ENCODE measurements at places on chromosomes 2 and 18.

DNA sequence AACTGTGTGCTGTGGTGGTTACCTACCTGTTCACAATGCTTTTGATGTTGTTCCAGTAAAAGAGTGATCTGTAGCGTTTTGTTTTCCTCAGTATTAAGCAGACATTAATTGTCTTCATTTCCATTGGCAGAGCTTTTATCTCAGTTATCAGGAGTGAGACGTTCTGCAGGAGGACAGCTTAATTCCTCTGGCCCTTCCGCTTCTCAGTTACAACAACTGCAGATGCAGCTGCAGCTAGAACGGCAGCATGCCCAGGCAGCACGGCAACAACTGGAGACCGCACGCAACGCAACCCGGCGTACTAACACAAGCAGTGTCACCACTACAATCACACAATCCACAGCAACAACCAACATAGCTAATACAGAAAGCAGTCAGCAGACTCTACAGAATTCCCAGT is 78.3 kb downstream of the KCMF1 start:
- no peak for DNase-seq

DNA sequence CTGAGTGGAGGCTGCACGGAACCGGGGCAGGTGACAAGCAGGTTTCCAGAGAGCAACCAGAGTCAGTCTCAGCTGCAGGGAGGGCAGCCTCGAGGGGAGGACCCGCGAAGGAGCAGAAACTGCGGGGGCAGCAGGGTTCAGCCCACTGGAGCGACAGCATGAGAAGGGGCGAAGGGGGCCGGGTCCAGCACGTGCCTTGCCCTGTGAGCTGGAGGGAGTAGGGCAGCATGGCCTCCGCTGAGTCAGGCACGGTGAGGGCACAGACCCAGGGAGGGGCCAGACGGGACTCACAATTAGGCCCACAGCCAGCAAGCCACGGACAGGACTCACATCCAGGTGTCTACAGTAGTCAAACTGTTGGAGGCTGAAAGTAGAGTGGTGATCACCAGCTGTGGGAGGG is 22.7 kb upstream of the ATP9B start:
- DNase-seq, result no peak

DNA sequence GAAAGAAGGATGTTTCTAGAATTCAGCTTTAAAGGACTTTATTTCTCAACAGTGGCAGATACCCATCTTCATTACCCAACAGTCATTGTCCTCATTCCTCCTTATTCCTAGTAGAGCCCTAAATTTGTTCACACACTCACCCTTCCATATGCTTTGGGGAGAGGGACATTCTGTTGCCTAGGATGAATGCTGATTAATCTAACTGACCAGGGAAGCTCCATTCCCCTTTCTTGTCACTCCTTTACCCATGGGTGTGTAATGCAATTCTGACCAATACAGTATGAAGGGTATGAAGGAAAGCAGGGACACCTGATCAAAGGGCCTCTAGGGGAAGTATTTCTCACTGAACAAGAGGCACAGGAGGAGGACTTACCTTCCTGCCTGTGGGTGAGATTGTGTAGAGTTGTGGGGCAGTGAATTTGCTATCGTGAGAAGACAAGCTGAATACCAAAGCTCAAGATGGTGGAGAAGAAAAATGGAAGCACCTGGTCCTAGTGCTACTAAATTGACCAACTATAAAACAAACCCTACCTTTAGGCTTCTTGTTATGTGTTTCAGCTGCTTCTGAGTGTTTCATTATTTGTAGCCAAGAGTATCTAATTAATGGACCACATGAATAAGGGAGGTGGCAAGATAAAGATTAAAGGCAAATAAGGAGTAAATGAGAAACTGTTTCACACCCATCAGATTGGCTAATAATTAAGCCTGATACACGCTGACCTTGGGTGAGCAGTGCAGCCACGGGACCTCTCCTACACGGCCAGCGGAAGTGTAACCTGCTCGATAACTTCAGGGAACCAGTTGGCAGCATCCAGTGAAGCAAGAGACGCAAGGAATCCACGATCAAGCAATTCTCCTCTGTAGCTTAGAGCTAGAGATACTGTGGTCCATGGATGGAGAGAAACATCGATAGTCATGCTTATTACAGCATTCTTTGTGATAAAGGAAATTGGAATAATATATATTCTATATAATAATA is 202.3 kb downstream of the MYCN start:
- DNase-seq, result no peak

DNA sequence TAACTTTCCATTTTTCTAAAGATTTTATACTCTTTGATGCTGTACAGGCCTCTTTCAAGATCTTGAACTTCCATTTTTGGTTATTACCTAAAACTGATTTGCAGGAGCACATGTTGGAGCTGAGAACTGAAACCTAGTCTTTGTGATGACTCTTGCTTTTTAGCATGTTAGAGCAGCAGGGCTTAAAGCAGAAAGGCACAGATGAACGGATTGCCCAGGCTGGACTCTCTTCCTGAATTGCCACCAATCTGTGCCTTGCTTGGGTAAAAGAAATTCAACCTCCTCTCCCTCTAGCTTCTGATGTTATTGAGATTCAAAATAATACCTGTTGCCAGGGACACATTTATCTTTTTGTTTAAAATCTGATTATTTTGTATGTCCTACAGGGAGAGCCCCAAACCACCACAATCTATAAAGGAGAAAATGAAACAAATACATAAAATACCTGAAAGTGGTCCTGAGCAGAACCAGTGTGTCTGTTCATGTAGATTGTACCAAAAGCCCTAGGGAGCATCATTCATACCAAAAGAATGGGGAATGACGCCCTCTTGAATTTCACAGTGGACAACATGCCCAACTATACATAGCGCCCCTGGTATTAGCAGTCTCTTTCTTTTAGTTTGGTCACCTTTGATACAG is 277.0 kb upstream of the MAP2 start:
- no peak for DNase-seq

GRCh38 chr2:95392730-95393455 is 9.6 kb upstream of the FAHD2A start:
- DNase-seq, result no peak

DNA sequence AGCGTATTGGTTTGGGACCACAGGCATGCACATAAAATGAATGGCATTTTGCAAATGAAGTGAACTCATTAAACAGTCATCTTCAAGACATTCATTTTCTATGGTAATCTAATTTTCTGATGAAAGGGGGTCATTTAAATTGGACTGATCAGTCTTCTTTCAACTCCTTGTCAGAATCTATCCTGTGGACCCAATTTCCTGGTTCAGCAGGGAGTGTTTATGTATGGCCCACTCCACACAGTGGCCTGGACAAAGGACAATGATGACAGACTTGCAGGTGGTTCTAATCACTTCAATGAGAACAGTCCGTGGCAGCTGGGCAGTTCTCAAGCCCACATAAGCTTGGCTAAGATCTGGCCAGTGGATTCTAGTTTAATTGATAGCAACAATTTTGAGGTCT is 448.1 kb downstream of the DCDC2C start:
- DNase-seq, result no peak

DNA sequence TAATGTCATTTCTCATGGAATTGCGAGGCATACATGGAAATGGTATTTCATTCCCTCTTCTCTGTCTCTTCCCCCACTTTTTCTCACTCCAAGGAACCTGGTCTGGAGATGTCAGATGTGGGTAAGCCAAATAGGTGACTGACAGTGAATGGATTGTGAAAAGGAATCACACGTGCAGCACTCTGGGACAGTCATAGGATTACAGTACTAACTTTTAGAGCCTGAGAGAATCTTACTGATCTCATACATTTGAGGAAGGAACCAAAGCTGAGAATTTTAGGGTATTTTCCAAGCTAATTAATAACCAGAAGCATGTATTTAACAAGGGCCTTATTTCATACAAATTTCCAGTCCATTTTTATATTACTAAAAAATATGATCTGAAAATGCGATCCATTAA is 58.1 kb upstream of the ERBB4 start:
- DNase-seq, result no peak

- DNase-seq, result no peak
These were observed 55.6 kb upstream of the FZD5 start for GRCh38 chr2:207825045-207825954.

- no peak for DNase-seq
These were observed 667.0 kb downstream of the TSN start for GRCh38 chr2:122422384-122422991.

DNA sequence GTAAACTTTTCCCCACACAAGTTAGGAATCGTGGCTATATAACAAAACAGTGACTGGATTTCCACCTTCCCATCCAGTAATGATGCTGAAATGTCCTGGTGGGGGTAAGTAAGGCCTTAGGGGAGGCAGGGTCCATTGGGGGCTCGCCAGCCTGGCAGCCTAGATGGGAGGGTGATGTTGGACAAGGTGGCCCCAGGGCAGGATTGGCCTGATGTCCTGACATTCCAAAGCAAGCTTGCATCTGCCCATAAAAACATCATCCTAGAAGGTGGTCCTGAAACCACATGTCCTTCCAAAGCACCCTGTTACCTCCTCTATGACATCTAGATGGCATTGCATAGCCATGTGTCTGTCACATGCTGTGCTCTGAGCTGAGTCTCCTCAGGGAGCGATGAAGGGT is 54.1 kb upstream of the RAB6C start:
- DNase-seq, result no peak

DNA sequence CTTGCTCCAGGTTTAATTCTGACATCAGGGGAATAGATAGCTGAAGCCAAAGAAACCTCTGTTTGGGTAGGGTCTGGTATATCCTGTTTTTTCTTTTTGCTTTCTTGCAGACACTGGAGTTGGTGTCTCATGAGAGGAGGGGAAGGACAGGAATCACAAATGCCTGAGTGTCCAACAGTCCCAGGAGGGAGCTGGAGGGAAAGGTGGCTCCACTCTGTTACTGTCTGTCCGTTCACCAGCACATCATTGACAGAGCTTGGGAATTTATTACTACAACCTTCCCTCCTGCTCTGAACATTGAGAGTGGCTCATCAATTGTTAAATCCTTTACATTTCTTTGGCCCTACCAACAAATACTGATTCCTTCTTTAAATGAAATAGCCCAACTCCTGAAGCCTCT is 152.3 kb upstream of the NOSTRIN start:
- DNase-seq, result no peak

GRCh38 chr18:58698701-58699193 is 27.5 kb downstream of the MALT1 start:
- no peak for DNase-seq

DNA sequence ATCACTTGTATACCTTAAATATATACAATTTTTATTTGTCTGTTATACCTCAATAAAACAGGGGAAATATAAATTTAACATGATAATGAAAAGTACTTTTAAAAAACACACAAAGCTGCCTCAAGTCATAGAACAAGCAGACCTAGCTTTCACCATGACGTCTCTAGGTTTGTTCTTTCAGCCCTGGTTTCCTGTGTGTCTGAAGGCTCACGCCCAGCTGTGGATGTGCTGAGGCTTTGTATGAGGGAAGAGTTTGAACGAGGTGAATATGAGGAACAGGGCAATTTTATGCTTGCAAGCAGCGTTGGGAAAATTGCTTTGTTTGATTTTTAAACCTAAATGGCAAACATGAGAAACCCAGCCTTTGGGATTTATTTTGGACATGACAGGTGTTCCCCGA is 15.3 kb downstream of the SH3RF3 start:
- DNase-seq, result no peak

- no peak for DNase-seq
These were observed 31.4 kb upstream of the KCMF1 start for GRCh38 chr2:84939426-84940087.

DNA sequence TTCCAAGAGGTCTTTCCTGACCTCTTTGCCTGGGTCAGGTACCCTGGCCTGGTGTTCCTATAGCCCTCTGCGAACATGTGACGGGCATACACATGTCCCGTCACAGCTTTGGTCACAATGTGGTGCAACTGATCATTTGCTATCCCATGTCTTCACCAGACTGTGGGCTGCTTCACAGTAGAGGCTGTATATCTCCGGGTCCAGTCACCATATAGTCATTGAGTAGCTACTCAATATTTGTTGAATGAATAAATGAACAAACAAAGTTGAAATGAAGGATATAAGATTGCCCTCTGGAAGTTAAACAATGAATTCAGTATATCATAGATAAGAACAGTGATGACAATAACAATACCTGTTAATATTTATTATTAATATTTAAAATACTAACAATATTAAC is 16.8 kb downstream of the AOX1 start:
- DNase-seq, result no peak

DNA sequence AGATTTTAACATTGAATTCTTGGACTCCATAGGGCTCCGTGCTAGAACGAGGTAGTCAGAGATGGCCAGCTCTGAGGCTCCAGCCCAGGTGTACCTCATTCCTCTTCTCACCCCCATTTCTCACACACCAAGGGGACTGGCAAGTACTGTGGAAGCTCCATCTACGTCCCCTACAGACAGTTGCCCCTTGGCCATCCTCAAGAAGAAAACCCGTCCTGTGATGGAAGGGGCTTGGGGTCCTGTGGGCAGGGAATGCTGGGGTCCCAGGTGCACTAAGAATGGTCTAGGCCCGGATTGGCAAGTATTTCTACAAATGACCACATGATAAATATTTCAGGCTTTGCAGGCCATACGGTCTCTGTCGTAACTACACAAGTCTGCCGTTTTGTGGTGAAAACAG is 110.3 kb downstream of the PDCL3 start:
- DNase-seq, result no peak

DNA sequence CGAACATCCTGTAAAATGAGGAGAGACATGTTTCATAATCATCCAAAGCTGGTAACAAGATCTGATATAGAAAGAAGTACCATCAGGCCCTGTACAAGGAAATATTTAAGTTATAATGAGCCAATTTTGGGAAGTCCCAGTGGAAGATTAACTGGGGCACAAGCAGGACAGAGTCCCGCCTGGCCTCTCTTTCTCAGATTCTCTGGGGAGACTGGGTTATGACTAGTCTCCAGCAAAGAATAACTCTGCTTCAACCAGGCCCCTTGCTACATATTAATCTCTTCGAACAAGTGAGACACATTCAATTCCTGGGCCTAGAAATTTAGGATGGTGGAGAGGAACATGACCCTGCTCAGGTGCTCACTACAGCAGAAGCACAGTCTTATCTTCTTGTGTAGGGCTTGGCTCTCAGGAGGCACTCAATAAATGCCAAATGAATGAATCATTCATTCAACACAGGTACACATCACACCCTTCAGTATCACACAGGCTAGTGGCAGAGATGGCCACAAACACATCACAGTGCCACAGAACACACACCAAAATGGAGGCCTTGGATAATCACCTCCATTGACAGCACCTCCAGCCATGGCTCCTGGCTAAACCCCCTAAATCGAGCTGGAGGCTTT is 46.4 kb upstream of the RNF152 start:
- DNase-seq, result no peak

- no peak for DNase-seq
These were observed 160.4 kb downstream of the DOCK10 start for GRCh38 chr2:224881846-224882245.

GRCh38 chr2:3610881-3611505 is 16.1 kb downstream of the COLEC11 start:
- peak; percentile 37 for DNase-seq

- no peak for DNase-seq
These were observed 17.7 kb downstream of the COL5A2 start for GRCh38 chr2:189161894-189162293.

DNA sequence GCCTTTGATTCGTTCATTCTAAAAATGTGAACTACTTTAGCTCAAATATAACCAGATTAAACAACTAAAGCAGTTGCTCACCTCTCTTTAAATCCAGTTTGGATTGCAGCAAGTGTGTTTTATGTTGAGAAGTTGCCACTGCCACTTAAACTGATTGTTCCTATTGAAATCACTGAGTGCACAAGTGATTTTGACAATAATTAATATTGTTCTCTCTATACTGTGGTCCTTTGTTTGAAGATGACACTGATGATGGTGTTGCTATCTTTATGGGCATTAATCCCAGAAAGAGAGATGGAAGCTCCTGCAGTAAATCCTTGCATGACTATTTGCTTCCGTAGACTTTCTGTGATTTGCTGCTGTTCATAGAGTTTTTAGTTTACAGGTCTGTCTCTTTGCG is 251.4 kb upstream of the ZEB2 start:
- DNase-seq, result no peak
